ENCODE measurements at places on chromosomes 6 and 20.

- DNase-seq, result no peak
These were observed 461.0 kb downstream of the TBC1D32 start for GRCh38 chr6:120873125-120873865.

GRCh38 chr6:39313526-39314272 is 520 bp downstream of the KCNK17 start:
- no peak for DNase-seq

DNA sequence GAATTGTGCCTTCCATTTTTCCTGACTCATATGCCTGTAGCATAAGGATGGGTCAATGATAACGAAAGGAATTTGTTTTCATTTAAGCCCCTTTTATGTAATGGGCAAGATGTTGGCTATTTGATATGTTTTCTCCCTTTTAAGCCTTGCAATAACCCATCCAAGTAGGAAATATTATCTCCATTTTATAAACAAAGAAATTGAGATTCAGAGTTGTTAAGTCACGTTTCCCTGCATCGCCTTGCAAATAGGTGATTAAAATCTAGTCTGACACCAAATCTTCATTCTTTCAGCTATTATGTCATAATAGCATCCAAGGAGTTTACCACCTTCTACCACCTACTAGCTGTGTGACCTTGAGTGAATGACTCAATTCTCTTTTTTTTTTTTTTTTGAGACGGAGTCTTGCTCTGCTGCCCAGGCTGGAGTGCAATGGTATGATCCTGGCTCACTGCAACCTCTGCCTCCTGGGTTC is 7.0 kb downstream of the HNF4A start:
- DNase-seq, result no peak

GRCh38 chr6:138943089-138943625 is 44.9 kb downstream of the REPS1 start:
- DNase-seq, result no peak
